ENCODE measurements at places on chromosomes 3 and 15.

- DNase-seq, result no peak
These were observed 60.2 kb upstream of the SLC4A7 start for GRCh38 chr3:27544372-27544865.

DNA sequence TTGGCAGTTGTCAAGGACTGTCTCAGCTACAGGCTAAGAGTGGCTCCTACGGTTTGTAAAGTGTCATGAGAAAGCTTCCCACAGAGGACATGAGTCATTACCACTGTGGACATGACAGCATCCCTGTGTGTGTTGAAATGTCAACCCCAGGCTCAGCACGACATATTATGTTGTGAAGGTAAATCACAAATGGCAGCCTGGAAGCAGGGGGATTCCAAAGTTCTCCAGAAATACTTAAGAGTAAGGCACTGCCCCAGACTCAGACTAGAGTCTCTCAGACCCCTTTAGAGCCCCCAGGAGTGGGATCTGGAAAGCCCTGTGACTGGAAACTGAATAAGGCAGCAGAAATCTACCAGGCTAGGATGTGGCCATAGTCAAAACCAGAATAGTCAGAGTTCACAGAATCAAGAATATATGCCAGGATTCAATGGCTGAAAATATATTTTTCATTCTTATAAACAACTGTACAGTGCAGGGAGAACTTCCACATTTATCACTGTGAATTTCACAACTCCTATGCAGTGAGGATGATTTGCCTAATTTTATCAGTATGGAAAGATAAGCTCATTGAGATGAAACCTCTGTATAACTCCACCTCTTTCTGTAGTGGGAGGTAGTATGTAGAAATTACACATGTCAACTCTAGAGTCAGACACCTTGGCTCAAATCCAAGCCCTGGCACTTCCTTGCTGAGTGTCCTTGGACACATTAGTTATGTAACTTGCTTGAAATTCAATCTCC, 237.1 kb upstream of the CFAP20DC start:
- no peak for DNase-seq

- DNase-seq, result no peak
These were observed 84.3 kb downstream of the CHST2 start for GRCh38 chr3:143203848-143204247.

- no peak for DNase-seq
These were observed 199.8 kb downstream of the WDR72 start for GRCh38 chr15:53559364-53560277.

DNA sequence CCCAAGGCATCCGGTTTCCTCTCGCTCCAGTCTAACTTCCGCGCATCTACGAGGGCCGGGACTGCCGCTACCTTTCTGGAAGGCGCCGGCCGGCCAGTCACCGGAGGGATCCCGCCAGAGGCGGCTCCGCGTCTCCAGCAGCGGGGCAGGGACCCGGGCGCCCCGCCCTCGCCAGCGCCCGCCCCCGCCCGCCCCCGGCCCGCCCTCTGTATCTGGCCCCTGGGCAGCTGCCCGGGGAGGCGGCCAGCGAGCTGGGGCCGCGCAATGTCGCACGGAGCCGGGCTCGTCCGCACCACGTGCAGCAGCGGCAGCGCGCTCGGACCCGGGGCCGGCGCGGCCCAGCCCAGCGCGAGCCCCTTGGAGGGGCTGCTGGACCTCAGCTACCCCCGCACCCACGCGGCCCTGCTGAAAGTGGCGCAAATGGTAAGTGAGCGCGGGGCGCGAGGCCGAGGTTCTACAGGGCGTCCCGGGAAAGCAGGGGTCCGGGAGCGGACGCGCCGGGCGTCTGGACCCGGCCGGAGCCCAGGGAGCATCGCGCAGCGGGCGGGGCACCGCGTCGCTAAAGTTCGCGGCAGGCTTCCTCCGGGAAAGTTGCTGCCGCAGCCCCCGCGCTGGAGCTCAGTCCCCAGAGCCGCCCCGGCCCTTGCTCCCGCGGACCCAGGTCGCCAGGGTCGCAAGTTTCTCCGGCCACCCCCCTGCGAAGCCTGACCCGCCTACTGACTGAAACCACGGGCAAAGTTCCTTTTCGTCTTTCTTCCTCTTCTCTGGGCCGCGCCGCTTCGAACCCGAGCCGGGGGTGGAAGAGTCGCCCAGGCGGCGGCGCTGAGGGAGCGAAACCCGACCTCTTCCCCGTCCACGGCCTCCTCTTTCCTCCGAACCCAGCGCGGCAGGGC, at the start of gene CMTM7:
Gene CMTM7, plus strand, starts transcription at position 211 of the 893 bp plus-strand sequence. Its CDS starts 54 bp downstream, at position 265.
- peak; percentile 80 for DNase-seq

Data from right hindlimb (tissue), 1 donor.